ENCODE measurements at places on chromosomes 7 and 10.

DNA sequence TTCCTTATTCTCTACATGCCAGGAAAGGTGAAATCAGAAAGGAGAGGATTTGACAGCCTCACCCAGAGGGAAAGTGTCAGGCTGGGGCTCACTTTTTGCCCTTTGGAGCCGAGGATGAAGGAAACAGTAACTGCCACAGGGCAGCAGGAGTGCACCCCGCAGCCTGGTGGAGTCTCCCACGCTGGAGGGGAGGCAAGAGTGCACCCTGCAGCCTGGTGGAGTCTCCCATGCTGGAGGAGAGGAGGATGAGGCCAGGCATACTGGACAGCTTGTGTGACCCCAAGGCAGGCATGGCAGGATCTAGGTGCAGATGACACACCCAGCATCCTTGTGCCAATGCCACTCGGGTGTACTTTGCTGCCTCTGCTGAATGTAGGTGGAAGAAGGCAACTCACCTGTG lies 484.0 kb downstream of the DNAJB6 start:
- no peak for DNase-seq

GRCh38 chr10:73920089-73920488 lies 9.2 kb downstream of the PLAU start:
- DNase-seq = no peak

DNA sequence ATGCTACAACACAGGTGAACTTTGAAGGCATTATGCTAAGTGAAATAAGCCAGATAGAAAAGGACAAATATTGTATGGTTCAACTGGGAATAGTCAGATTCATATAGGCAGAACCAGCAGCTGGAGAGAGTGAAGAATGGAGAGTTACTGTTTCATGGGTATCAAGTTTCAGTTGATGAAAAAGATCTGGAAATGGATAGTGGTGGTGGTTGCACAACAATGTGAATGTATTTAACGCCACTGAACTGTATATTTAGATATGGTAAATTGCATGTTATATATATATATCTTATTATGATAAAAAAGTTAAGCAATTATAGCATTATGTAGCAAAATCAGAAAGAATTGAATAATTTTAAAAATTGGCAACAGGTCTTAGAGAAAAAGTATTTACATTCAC lies 3.9 kb downstream of the LMBR1 start:
- no peak for DNase-seq

DNA sequence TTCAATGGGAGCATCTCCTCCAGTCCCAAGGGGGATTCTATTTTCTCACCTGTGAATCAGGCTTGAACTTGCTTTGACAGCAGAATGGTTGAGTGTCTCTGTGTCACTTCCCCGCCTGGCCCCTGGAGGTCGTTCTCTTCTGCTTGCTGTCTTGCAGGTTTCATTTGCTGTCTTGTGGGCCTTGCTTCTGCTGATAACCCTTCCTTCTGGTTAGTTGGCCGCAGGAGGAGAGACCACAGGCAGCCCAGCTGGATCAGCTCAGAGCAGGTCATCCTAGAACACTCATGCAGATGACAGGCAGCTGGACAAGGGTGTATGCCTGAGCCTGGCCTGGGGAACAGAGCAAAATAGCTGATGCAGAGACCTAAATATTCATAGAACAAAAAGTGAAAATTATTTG lies 344.2 kb upstream of the ADARB2 start:
- DNase-seq = no peak

- DNase-seq = no peak
Observed at GRCh38 chr7:122972056-122972455, 23.4 kb downstream of the TAS2R16 start.

GRCh38 chr7:100510437-100511239 lies 26.9 kb downstream of the NYAP1 start:
- DNase-seq = no peak

GRCh38 chr10:61164458-61165160 lies 220.6 kb upstream of the RHOBTB1 start:
- DNase-seq = no peak

GRCh38 chr10:51620131-51620530 lies 79.3 kb downstream of the CSTF2T start:
- DNase-seq = no peak

Data from CD4-positive, alpha-beta T cell treated with Interleukin-4 for 4 hours (primary cell).